ENCODE measurements at places on chromosomes 13 and 19. TPM values are rescaled to one million over a fixed set of nuclear protein-coding genes. Genes with fewer than 3 reads are reported as not detected.

- no peak overlapping the region for H3K4me3 ChIP-seq
- DNase-seq, result no peak
- H3K4me1 ChIP-seq, result peaks cover 8% of the 10 kb centered on the region
- H3K27ac ChIP-seq, result no peak overlapping the region
- no peaks in the 10 kb centered on the region for H3K27me3 ChIP-seq
Measured at GRCh38 chr13:97191615-97192014, 30.5 kb upstream of the MBNL2 start.

- H3K27me3 ChIP-seq, result no peaks in the 10 kb centered on the region
- peaks cover under 1% of the 10 kb centered on the region for H3K4me1 ChIP-seq
- H3K27ac ChIP-seq, result no peak overlapping the region
- no peak overlapping the region for H3K4me3 ChIP-seq
- no peak for DNase-seq
- no peaks in the 10 kb centered on the region for H3K36me3 ChIP-seq
Measured at GRCh38 chr19:13085666-13086065, 17.0 kb downstream of the LYL1 start.

DNA sequence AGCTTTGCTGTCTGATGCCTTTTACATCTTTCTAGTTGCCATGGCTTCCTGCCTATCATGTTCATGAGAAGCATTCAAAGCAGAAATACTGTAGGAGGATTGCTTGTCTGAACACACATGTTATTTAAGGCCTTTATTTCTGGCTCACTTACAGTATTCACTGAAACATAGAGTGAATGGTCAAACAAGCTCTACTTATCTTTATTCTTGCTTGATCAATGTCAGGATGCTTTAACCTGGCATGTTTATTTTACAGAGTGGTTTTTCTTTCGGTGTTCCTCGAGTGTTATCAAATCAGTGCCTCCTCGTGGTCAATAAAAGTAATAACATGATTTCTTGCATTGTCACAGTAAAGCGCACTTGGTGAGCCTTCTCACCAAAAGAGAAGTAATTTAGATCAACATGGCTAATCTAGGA, 73.5 kb upstream of the PCDH17 start:
- no peaks in the 10 kb centered on the region for H3K27me3 ChIP-seq
- no peak for DNase-seq
- no peak overlapping the region for H3K27ac ChIP-seq
- no peaks in the 10 kb centered on the region for H3K36me3 ChIP-seq
- no peaks in the 10 kb centered on the region for H3K4me1 ChIP-seq

DNA sequence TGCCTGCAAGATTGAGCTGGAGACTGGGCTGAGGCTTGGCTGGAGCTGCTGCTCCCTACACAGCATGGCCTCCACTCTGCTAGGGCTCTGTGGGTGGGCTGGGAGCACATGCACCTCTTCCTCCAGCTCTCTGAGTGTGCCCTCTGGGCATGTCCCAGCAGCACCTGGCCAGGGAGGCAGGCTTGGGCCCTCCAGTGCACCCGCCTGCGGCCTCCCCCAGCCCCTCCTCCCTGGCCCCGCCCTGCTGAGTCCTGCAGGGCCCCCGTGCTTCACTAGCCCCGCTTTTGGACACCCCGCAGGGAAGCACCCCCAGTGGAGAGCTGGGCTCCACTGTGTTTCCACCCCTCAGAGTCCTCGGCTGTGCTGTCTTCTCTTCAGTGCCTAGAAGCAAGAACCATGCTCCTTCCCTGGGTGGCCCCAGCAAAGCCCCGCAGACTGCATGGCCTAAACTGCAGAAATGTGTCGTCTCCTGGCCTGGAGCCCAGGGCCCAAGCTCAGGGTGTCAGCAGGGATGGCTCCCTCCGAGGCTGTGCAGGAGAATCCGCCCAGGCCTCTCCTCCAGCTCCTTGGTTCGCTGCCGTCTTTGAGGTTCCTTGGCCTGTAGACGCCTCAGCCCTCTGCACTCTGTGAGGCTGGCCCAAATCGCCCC, 5.0 kb upstream of the TEX29 start:
- H3K4me3 ChIP-seq, result no peak overlapping the region
- no peaks in the 10 kb centered on the region for H3K36me3 ChIP-seq
- H3K27ac ChIP-seq, result no peak overlapping the region
- H3K4me1 ChIP-seq, result no peaks in the 10 kb centered on the region
- no peaks in the 10 kb centered on the region for H3K27me3 ChIP-seq

DNA sequence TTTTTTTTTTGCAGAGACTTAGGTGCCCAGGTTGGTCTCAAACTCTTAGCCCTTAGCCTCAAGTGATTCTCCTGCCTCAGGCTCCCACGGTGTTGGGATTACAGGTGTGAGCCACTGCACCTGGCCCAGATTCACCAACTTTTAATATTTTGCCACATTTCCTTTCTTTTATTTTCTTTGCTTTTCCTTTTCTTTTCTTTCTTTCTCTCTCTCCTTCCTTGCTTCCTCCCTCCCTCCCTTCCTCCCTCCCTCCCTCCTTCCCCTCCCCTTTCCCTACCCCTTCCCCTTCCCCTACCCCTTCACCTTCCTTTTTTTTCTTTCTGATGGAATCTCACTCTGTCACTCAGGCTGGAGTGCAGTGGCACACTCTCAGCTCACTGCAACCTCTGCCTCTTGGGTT, 35.3 kb downstream of the BICRA start:
- DNase-seq, result no peak
- no peaks in the 10 kb centered on the region for H3K27me3 ChIP-seq
- peaks cover 14% of the 10 kb centered on the region for H3K4me1 ChIP-seq
- H3K36me3 ChIP-seq, result no peaks in the 10 kb centered on the region
- no peak overlapping the region for H3K4me3 ChIP-seq

DNA sequence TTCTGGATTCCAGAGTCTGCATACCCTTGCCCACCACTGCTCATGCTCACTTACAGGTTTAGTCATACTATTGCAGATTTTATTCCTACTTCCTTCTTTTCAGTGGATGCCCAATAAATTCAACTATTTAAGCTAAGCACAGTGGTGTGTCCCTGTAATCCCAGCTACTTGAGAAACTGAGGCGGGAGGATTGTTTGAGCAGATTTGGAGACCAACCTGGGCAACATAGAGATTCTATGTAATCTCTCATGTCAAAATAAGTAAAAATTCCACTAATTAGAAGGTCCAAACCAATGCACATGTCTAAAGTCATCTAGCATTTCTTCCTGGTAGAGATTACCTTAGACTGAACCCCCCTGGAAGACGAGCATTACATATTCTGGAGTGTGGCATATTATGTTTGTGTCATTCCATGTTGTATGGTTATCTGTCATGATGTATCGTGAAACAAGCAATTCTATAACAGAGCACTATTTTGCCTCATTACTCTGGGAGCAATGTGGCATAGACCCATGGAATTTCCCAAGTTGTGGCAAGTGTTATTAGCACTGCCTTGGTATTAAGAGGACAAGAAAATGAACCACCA, 8.3 kb downstream of the HMGB1 start:
- no peak overlapping the region for H3K27ac ChIP-seq
- H3K4me3 ChIP-seq, result no peak overlapping the region
- DNase-seq, result no peak
- peaks cover 6% of the 10 kb centered on the region for H3K36me3 ChIP-seq
- H3K27me3 ChIP-seq, result no peaks in the 10 kb centered on the region
- peaks cover 10% of the 10 kb centered on the region for H3K4me1 ChIP-seq

GRCh38 chr19:3670796-3671679, 29.2 kb downstream of the PIP5K1C start:
- DNase-seq, result peak; percentile 56
- peaks cover 36% of the 10 kb centered on the region for H3K4me1 ChIP-seq
- no peak overlapping the region for H3K4me3 ChIP-seq
- H3K36me3 ChIP-seq, result no peaks in the 10 kb centered on the region
- H3K27me3 ChIP-seq, result no peaks in the 10 kb centered on the region

DNA sequence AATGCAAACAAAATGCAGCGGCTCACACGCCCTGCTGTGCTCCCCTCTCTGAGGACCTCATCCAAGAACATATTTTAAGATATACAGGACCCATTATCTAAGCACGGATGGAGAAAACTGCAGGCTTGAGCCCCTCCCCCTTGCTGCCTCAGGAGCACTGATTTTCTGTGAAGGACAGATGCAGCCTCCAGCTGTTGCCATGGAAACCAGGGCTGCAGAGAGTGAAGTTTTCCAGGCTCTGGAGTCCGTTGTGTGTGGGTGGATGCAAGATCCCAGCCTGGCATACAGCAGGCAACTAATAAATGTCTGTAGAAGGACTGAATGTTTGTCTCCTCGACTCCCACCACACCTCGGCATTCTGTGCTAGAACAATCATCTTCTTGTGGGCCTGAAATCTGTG, 105.6 kb upstream of the PEG3 start:
- DNase-seq, result peak; percentile 40
- H3K4me3 ChIP-seq, result no peak overlapping the region
- H3K36me3 ChIP-seq, result no peaks in the 10 kb centered on the region
- H3K27me3 ChIP-seq, result no peaks in the 10 kb centered on the region
- H3K4me1 ChIP-seq, result peaks cover 13% of the 10 kb centered on the region

- H3K4me3 ChIP-seq, result no peak overlapping the region
- no peaks in the 10 kb centered on the region for H3K4me1 ChIP-seq
- no peaks in the 10 kb centered on the region for H3K27me3 ChIP-seq
Measured at GRCh38 chr19:13718733-13719132, 45.6 kb upstream of the MRI1 start.

DNA sequence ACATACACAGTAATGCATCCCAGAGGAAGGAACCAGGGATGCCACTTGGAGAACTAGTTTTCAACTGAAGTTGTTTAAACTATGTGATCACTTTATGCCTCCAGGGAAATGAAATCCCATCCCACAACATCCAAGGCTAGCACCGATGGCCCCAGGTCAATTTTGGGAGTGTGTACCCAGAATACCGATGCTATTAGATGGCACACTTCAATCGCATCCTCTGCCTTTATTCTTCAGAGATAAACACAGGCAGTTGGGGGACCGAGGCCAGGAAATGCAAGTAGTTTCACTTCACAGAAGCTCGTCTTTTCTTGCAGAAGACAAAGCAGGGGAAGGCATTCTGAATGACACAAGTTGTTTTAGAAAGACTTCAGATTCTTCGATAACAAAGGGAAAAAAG, 13.8 kb downstream of the STK24 start:
- no peak for DNase-seq
- H3K27me3 ChIP-seq, result no peaks in the 10 kb centered on the region
- H3K4me3 ChIP-seq, result peak overlapping the region; percentile 1
- H3K4me1 ChIP-seq, result peaks cover 57% of the 10 kb centered on the region

- no peak for DNase-seq
- peaks cover 28% of the 10 kb centered on the region for H3K27me3 ChIP-seq
- H3K4me3 ChIP-seq, result no peak overlapping the region
- H3K36me3 ChIP-seq, result no peaks in the 10 kb centered on the region
- H3K4me1 ChIP-seq, result no peaks in the 10 kb centered on the region
Measured at GRCh38 chr13:83877651-83878355, 4.5 kb downstream of the SLITRK1 start.

GRCh38 chr19:33376423-33376822, 2.9 kb downstream of the CEBPG start:
- H3K4me1 ChIP-seq, result peaks cover 36% of the 10 kb centered on the region
- H3K4me3 ChIP-seq, result no peak overlapping the region
- no peaks in the 10 kb centered on the region for H3K36me3 ChIP-seq
- H3K27me3 ChIP-seq, result no peaks in the 10 kb centered on the region

- no peaks in the 10 kb centered on the region for H3K27me3 ChIP-seq
- H3K4me1 ChIP-seq, result peaks cover 8% of the 10 kb centered on the region
- no peak for DNase-seq
- no peaks in the 10 kb centered on the region for H3K36me3 ChIP-seq
- H3K27ac ChIP-seq, result peak overlapping the region; percentile 2
Measured at GRCh38 chr19:18102916-18103542, 5.5 kb downstream of the MAST3 start.

DNA sequence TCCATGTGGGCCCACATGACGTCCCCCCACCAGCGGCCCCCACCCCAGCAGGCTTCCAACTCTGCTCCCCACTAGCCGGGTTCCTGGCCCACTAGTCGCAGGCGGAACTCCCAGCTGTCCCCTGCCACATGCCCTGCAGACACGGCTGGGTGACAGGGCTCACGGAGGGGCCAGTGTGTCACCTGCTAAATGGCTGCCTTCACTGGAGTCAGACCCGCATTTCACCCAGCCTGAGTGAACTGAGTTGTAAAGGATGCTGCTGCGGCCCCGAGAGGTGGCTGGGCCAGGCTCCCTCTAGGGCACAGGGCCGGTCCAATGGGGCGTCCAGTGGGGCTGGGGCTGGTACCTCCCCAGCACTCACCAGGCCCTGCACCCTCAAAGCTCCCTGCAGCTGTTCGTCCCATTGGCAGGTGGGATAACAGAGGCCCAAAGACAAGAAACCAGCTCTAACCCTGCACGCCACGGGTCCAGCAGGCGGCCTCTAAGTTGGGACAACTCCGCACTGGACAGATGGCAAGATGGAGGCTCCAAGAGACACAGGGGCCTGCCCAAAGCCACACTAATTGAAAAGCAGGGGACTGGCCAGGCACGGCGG, 3.2 kb downstream of the LMNB2 start:
- no peak overlapping the region for H3K4me3 ChIP-seq
- no peaks in the 10 kb centered on the region for H3K27me3 ChIP-seq
- no peaks in the 10 kb centered on the region for H3K36me3 ChIP-seq
- H3K27ac ChIP-seq, result no peak overlapping the region

DNA sequence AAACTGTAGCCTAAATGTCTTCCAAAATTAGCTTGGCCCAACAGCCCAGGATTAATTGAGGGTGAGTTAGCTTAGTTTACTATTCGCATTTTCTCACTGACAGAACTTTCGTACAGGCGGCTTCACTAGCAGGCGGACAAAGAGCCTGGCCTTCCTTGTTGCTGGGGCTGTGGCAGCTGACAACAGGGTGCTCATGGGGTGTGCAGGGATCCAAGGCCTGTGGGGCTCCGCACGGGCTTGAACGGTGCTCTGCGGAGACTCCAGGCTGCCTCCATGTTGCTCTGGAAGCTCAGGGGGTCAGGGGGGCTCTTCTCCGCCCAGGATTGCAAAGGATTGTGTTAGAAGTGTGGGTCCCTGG, 36.3 kb upstream of the DPRX start:
- no peaks in the 10 kb centered on the region for H3K4me1 ChIP-seq
- H3K36me3 ChIP-seq, result no peaks in the 10 kb centered on the region
- DNase-seq, result no peak
- no peaks in the 10 kb centered on the region for H3K27me3 ChIP-seq

DNA sequence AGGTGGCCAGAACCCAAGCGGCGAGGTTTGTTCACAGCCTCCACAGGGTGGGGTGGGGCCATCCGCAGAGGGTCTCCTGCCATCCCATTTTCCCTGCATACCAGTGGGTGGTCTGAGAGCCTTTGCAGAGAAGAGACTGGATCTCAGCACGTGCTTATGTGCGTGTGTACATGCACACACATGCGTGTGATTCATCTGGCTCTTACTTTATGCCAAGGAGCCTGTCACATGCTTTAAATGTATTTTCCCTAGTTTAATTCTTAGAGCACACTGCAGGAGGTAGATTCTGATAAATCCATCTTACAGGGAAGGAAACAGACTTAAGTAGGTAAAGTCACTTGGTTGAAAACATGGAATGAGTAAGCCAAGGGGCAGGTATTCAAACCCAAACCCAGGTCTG, 47.1 kb downstream of the CAPN12 start:
- no peak overlapping the region for H3K27ac ChIP-seq
- no peak for DNase-seq
- H3K27me3 ChIP-seq, result no peaks in the 10 kb centered on the region
- peaks cover 100% of the 10 kb centered on the region for H3K4me1 ChIP-seq
- H3K4me3 ChIP-seq, result no peak overlapping the region

GRCh38 chr13:99821741-99822140, 149.8 kb downstream of the ZIC5 start:
- H3K36me3 ChIP-seq, result no peaks in the 10 kb centered on the region
- H3K27me3 ChIP-seq, result no peaks in the 10 kb centered on the region

Gene PGLYRP2
- total RNA-seq, result not detected

Gene LILRA2
- 6.6 TPM for total RNA-seq

Gene ATP8A2
- 12.7 TPM for total RNA-seq

Gene ZNF665
- 7.1 TPM for total RNA-seq

Gene SULT2A1
- 124 TPM for total RNA-seq

Gene ELSPBP1
- not detected for total RNA-seq

Gene SIX5
- 29.9 TPM for total RNA-seq

Gene LIG4
- 16.7 TPM for total RNA-seq

Gene FAAP24
- 2.8 TPM for total RNA-seq

Gene SPACA4
- total RNA-seq, result not detected

Gene CGB7
- 0.28 TPM for total RNA-seq

Measured in adrenal gland (tissue), 19 donors.